ENCODE measurements at places on chromosomes 5 and 9. TPM values are rescaled to one million over a fixed set of nuclear protein-coding genes. Genes with fewer than 3 reads are reported as not detected.

The ANXA2R gene
- total RNA-seq: 5.3 TPM

The C5orf34 gene
- total RNA-seq: 1.5 TPM

The UBAC1 gene
- 41.9 TPM for total RNA-seq

The SLC6A18 gene
- not detected for total RNA-seq

The ANKRD18A gene
- 14.6 TPM for total RNA-seq

The KCNIP1 gene
- 12.6 TPM for total RNA-seq

The SERF1A gene
- 16.7 TPM for total RNA-seq

Data from osteocyte (in vitro differentiated cells).